ENCODE measurements at places on chromosomes 5 and 9.

DNA sequence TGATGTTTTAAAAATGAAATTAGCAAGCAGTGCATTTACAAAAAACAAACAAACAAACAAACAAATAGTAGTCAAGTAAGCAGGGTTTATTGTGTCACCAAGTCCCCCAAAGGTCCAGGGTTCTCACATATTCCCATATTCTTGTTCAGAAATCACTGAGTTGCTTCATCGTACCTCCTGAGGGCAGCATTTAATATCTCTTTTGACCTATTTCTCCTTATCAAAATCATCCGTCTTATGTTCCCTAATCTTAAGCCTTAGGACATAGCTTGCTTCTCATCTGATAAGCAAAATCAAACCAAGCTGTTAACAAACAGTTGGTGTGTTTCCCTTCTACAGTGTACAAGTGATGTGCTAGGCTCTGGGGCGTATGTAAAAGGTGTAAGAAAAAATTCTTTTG is 109.5 kb upstream of the MAN2A1 start:
- DNase-seq = no peak

DNA sequence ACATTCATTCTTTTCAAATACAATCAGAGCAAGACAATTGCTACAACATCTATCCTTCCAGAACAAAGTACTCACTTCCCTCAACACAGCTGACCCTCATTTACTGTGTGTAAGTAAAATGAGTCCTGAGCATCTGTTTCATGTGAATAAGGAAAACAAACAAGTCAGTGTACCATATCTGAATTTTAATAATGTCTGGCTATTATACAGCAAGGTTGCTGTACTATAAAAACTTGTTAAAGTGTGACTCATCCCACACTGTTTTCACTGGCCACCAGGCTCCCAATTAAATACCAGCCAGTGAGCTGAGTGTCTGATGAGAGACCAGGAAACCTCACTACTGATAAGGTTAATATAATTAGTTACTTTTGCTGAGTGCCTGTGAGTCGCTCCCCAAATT is 339.8 kb downstream of the AGTPBP1 start:
- no peak for DNase-seq

DNA sequence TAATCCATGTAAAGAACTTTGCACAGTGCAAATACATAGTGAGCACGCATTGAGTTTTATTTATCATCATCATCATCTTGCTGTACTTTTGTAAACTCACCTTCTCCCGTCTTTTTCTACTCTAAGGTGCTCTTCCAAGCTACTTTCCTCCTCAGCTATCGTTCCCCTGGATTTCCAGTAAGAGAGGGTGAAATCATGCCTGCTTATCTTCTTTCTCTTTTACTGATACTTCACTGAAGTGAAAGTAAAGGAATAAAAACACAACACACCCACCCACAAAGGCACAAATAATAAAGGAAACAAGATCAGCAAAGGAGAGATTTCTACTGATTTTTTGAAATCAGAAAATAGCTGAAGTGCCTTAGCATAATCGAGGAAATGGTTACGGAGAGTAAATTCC is 509.9 kb downstream of the RAB3C start:
- DNase-seq = no peak

GRCh38 chr5:111774525-111774924 is 17.5 kb upstream of the NREP start:
- no peak for DNase-seq

GRCh38 chr9:68851657-68852056 is 146.6 kb downstream of the PIP5K1B start:
- DNase-seq = no peak

GRCh38 chr5:126633552-126633951 is 32.8 kb downstream of the PHAX start:
- no peak for DNase-seq

- DNase-seq = no peak
These were observed 76.6 kb upstream of the ADAMTS16 start for GRCh38 chr5:5063533-5063953.

DNA sequence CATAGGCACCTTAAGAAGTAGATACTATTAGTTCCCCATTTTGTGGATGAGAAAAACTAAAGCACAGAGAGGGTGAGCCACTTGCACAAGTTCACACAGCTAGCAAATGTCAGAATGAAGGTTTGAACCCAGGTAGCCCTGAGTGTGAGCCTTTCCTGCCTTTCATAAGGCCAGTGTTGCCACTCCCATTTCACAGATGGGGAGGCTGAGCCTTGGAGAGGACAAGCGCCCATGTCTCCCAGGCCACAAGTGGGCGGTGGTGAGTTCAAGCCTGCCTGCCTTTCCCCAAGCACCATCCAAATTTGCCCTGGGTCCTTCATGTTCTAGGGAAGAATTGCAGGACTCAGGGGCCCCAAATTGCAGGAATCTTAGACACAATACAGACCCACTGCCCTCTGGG is 50.6 kb downstream of the LHX2 start:
- no peak for DNase-seq

- no peak for DNase-seq
These were observed 6.4 kb downstream of the ABLIM3 start for GRCh38 chr5:149147676-149148075.

DNA sequence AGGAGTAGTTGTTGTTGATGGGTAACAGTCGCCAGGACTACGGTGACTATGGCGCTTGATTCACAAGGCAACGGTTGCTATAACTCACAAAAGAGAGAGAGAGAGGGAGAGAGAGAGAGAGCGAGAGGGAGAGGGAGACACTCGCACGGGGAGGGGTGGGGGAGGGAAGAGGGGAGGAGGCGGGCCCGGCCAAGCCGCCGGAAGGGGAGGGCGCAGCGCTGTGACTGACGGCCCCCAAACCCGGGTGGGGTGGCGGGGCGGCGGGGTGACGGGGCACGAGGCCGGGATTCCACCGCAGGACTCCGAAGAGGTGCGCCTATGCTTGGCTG is at the start of gene RFX3:
RFX3 (minus strand) TSS at position 166 of the 329 bp plus-strand sequence. CDS start 130,413 bp downstream, outside the sequence.
- DNase-seq = peak; percentile 78

DNA sequence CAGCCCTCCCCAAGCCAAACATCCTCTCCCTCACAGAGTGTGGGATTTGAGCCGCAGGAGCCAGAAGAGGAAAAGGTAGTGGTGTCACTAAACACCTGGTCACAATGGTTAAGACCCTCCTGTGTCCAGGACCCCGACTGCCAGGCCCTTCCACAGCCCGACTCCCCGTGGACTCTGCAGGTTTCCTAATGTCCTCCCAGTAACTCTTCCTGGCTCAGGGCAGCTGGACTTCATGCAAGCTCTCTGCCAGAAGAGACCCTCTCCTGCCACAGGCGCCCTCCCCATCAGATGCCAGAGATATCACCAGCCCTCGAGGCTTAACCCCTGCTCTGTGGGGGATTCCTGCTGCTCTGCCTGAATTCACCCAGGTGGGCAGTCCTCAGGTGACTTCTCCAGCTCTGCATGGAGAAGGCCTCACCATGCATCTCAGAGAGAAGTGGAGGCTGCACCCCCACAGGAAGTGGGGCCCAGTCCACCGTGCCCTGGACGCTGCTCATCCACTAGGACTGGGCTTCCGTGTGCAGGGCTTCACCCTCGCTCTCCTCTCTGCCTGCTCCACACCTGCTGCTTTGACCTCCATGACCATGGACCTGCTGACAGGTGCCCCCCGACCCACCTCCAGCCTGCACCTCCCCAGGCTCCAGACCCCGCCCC is 111.2 kb downstream of the ADAMTS2 start:
- DNase-seq = no peak

- DNase-seq = no peak
These were observed 366.2 kb upstream of the PDE4D start for GRCh38 chr5:60259730-60260129.

DNA sequence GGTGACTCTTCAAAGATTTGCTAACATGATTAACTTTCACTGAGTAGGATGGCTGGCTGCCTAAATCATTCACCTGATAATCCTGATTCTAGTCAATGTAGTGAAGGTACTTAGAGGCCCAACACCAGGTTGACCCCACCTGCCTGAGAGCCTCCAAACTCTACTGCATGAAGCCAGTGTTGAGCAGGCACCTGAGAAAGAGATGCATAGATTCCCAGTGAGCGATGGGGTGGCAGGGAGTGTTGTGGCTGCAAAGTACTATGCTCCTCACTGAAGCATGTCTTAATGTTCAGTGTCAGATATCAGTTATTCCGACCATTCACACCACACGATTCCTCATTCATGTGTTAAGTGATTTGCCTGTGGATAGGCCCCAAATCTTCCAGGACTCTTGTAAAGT is 804.4 kb downstream of the TLE4 start:
- no peak for DNase-seq

- DNase-seq = no peak
These were observed 52.1 kb upstream of the NOTCH1 start for GRCh38 chr9:136597965-136598364.

DNA sequence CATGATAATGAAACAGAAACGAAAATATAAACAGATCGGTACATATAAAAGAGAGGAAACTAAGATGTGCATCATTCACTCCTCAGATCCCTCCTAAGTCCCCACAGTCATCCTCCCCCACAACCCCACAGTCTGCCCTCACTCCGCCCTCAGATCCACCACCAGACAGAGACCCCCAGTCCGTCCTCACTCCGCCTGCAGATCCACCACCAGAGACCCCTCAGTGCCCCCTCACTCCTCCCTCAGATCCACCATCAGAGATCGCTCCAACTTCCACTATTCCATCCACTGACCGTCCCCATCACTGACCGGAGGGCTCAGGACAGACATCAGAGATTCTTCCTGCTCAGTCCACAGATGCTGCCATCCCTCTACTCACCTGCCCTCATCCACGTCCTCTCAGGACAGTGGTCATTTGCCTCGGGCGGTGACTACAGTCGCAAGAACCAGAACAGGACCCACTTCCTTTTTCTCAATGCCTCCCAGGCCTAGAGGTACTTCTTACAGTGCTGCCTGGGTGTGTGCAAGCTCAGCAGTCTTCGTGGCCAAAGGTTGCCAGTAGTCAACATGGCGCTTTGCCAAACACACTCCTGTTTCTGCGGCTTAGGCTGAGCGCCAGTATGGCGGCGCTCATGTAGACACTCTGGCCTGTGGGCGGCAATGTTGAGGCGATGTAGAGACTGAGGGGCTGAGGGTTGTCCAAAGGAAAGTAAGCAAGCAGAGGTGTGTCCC is 8.3 kb upstream of the SPATA31C1 start:
- no peak for DNase-seq

DNA sequence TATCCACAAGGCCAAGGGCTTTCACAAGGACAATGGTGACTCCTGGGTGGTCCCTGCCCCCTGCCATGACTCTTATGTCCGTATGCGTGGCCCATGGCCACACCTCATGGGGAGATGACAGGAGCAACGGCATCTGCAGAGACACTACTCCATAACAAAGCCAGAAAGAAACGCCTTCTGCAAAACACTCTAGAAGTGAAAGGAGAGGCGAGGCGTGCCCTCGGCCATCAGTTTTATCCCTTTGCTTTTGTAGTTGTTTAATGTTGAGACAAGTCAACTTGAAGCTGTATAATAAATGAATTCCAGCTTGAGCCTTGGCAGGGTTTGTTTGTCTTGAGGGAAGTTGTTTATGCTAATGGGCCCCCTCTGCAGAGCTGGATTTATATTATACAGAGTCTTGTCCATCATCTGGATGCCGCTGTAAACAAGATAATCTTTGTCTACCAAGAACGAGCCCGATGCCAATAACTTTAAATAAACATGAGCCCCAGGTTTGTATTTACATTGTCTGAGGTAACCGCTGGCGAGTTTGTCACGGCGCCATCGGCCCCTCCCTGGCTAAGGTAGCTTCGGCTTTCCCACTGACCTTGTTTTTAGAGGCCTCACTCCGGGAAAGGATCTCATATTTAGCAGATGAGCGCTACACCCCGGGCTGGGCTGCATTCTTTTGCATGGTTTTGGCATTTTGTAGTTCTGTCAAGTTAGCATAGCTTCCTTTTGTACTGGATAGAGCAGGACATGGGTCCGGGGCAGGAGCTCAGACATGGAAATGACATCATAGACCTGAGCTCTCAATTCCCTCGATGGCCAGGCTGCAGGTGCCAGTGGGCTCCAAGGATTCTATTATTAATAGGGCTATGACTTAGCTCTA is 165.3 kb downstream of the ERCC6L2 start:
- DNase-seq = no peak

GRCh38 chr5:7881091-7881490 is 12.1 kb downstream of the MTRR start:
- DNase-seq = no peak

DNA sequence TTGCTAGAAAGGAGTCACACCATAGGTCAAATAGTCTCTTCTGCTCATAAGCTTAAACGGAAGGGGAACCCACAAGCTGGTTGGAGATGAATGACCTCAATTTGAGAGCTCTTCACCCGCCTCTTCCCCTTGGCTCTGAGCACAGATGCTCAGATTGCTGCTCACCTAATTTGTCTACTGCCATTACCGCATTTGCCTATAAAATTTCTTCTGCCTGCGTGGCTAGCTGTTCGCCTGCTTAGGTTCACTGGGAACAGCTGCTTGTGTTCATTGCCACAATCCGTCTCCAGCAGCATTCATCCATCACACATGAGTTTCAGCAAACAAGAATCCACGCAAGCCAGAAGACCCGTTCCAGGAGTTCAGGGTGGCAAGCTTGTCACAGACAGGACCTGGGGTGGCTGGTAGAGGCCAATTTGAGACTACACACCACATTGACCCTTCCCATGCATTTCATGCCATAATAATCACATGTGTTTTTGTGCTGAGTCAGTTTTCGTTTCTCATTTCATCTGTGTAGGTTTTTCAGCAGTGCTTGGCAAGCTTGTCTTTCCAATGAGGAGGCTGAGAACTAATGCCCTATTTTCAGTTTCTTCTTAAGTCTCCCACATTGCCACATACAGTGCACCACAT is 50.2 kb upstream of the DNAH5 start:
- DNase-seq = no peak

DNA sequence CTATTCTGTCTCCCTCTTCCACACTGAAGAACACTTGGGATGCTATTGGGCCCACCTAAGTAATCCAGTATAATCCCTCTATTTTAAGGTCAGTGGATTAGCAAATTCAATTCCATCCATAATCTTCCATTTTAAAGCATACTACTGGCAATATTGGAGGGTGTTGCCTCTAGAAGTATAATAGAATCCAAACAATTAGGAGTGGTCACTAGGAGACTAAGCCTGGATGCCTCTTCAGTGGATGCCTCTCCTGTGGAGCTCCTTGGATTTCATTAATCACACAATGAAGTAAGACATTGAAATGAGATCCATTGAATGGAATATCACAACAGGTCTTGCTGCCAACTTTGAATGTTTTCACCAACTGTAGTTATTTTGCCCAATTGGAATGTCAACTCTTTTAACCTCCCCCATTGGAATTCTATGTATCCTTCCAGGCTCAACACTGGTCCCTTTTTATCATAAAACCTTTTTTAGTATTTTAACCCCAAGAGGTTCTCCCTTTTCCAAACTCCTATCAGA is 311.6 kb downstream of the PLK2 start:
- DNase-seq = no peak

- no peak for DNase-seq
These were observed 236.2 kb downstream of the SYK start for GRCh38 chr9:91037511-91038482.

Data from stimulated activated CD4-positive, alpha-beta T cell treated with anti-CD3 and anti-CD28 coated beads, Interleukin-12 subunit alpha, Interleukin-12 subunit beta, amount 100 ng/mL, for 48 hours (primary cell).